ENCODE measurements at places on chromosomes 4 and X. TPM values are rescaled to one million over a fixed set of nuclear protein-coding genes. Genes with fewer than 3 reads are reported as not detected.

DNA sequence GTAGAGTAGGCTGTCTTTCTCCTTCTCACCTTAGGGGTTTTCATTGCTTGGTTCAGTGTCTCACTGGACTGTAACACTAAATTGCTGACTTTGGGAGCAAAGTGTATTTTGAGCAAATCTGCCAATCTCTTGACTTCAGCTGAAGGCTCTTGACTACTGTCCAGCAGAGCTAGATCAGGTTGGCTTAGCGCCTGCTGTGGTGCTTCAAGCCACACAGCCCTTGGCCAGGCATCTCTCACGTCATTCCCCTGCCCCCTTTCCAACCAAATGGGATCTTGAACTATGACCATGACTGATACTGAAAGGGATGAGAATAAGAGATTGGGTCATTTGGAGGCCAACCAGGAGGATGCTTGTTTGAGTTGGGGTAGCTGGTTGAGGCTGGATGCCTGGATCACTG is 4.8 kb downstream of the SLC16A2 start:
- DNase-seq = no peak

- DNase-seq = no peak
These were observed 176.3 kb downstream of the FAM13A start for GRCh38 chr4:88880501-88881226.

DNA sequence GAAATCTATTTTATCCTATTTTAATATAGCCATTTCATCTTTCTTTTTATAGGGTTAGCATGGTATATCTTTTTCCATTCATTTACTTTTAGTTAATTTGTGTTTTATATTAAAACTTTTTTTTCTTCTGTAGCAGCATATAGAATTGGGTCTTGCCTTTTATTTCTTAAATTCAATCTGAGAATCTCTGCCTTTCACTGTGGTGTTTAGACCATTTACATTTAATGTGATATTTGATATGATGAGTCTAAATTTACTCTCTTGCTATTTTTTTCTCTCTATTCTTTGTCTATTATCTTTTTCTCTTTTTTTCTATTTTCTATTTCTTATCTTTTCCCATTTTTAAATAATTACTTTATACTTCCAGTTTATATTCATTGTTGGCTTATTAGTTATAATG is 105.4 kb upstream of the HAND2 start:
- no peak for DNase-seq

The HGFAC gene
- 0.54 TPM for total RNA-seq

The STEEP1 gene
- total RNA-seq = 19.5 TPM

The PAK3 gene
- total RNA-seq = not detected

The SPIN2A gene
- total RNA-seq = 1.0 TPM

- no peak for DNase-seq
These were observed 59.3 kb downstream of the AFM start for GRCh38 chr4:73540826-73541225.

DNA sequence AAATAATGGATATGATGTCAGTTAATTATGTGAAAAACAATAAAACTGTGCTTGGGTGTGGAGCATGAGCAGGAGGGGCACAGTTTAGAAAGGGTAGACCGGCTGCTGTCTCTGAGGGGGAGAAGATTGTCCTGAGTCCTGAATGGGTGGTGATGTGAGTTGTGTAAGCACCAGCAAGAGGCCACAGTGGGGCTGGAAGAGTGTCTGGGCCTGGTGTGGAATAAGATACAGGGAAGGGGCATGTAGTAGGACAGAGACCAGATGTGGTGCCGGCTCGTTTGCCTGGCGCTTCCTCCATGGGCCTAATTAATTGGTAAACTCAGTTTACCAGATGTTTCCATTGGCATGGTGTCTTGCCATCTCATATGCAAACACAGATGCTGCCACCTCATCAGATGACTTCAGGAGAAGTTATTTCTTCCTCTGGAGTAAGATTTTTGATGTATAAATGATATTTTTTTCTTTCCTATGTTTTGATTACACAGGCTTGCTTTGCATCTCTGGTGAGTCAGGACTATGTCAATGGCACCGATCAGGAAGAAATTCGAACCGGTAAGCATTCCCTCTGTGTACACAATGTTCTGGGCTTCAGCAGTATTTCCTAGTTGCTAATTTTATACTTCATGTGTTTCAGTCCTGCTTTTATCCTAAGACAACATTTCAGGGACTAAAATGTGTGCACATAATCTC is 5.1 kb downstream of the MED28 start:
- no peak for DNase-seq

GRCh38 chrX:3142259-3143042 is 101.2 kb downstream of the ARSF start:
- no peak for DNase-seq

DNA sequence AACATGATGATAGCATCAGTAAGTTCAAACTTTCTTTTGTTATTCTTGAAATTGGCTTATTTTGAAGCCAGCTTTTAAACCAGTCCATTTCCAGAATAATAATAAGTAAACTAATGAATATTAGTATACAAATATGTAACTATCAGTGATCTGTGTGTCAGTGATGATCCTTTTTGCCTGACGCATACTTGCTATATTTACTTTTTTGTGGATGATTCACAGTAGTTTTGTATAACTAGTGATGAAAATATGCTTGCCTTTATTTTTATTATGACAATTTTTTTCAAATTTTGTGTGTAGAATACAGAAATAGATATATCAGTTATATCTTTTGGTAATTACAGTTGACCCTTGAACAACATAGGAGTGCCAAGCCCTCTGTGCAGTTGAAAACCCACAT is 49.5 kb downstream of the USP53 start:
- DNase-seq = no peak

GRCh38 chr4:71241501-71242288 is 97.1 kb upstream of the SLC4A4 start:
- DNase-seq = no peak

GRCh38 chr4:5823542-5824211 is 69.2 kb downstream of the CRMP1 start:
- no peak for DNase-seq

The JCHAIN gene
- 223 TPM for total RNA-seq

DNA sequence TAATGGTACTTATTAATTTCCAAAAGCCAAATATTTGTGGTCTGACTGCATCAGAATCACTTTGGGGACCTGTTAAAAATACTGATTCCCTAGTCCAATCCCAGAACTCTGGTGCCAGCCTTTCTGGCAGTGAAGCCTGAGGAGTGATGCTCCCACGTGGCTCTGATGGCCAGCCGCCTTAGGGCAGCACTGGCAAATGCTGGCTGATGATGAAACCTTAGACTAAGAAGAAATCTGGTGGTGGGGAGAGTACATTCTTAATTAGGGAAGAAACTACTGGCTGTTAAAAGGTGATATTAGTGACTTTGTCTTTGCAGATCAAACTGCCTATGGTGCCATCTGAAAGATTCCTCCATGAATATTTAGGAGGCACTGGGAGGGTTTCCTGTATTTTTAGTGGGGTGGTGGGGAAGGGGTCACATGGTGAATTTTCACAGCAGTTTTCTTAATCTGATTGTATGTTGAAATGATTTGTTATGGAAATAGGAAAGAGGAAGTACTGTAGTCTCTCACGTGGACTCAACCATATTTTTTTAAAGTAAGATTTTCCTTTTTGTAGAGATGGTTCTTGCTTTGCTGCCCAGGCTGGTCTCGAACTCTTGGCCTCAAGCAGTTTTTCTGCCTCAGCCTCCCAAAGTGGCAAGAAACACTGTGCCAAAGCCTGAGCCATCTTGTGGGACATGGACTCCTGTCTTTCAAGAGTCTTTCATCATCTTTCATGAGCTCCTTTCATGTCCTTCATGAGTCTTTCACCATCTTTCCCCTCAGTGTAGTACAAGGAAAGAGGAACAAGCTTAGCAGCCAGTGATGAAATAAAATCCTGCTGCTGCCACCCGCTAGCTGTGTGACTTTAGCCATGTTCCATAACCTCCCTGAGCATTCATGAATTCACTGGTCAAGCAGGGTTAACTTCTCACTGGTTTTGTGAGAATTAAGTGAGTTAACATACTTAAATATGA is 90.8 kb downstream of the ZNF330 start:
- DNase-seq = no peak

The MORF4L2 gene
- total RNA-seq = 106 TPM

GRCh38 chr4:8228319-8229250 is 29.5 kb downstream of the SH3TC1 start:
- peak; percentile 77 for DNase-seq

- DNase-seq = peak; percentile 75
These were observed 12.3 kb downstream of the MSL3 start for GRCh38 chrX:11770320-11770719.

DNA sequence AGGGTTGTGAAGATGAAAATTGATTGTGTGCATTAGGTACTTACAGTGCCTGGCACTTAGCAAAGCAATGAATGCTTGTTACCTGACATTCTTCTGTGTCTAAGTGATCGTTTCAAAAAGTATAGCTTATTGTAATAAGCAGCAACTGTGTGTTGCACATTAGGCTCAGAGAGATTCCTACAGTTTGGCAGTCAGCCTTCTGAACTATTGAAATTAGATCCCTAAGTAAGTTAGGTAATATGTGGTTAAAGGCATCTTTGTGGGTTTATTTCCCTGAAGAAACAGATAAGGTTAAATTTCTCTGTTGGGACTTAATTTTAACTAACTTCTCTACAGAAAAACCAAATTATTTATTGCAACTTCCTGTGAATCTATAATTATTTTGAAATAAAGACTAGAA is 93.4 kb downstream of the REPS2 start:
- no peak for DNase-seq

DNA sequence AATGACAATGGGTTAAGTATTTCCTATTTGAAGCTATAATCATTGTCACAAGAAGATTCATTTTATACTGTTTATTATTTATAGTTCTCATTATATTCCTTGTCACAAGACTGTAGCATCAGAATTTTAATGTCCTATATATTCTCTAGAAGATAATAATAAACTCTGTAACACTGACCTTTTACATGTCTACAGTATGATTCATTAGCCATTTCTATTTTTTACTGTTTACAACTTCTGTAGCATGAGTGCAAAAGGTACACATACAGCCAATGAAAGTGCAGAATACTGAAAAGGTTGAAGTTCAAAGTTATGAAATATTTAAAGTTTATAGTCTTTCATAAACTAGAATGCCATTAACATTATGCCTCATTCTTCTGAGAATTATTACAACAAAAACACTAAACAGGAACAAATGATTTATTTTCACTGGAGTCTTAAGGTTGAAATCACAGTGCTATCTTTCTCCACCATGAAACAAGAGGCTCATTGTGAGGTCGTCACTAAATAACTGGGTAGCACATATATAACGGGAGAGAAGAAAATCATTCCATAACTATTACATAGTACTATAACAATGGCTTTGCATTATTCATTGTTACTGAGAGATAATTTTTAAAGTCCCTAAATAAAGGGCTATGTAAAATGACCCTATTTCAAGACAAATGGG is 4.9 kb downstream of the PRR32 start:
- DNase-seq = no peak

- no peak for DNase-seq
These were observed 61.5 kb upstream of the EXOC1L start for GRCh38 chr4:55758066-55758465.

- DNase-seq = no peak
These were observed 392.2 kb upstream of the ZFP42 start for GRCh38 chr4:187603093-187604025.

DNA sequence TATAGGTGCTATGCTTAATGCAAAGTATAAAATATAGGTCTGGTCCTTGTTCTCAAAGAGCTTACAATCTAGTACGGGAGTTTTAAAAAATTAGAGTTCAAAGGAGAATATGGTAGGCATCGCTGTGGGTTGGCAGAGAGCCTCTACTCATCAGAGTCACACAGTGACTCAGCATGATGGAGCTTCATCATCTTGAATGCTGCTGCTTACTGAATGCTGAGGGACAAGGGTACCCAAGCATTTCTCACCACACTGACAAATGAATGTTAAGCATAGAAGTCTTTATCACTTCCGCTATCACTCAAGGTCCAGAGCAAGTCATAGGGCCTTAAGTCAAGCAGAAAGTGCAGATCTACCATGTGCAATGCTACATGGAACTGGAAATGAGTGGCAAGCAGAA is 268.6 kb upstream of the IGFBP7 start:
- DNase-seq = no peak

DNA sequence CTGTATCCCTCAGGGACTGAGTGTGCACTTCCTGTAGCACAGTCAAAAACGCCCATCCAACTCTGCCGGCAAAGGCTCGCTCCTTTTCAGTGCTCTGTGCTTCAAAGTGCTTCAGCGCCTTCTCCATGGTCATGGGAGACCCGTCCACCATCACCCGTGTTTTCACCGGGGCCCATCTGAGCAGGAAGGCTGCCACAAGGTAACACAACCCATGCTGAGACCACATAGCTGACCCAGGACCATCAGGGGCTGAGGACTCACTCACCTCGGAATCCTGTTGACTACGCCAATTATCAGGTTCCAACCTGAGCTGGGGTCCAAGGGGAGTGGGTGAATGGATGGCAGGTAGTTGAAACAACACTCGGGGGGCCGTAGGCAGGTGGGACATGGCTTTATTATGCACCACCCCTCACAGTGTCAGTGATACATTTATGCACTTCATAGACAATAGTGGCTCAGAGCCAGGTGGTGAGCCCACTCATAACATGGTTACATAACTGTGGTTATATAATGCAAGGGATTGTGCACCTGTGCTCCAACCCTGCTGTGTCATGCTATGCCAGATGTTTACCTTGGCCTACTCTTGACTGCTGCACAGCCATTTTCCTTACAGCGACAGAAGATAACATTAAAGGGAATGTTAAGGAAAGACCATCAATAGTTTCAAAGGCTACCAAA is 227.8 kb downstream of the ADGRL3 start:
- DNase-seq = no peak

DNA sequence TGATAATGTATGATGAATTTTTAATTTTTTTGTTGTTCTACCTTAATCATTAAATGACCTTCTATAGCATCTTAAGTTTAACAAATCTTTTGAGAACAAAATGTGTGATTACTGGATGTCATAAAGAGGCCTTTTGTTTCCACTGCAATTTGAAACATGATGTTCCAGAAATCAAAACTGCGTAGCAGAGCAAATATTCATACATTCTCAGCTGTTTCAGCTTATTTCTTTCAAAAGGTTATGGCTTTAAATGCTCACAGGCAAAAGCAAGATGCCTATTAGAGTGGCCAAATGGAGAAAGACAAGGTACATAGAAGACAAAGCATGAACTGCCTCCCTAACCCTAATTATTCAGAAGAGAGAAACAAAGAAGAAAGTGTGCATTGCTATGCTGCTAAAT is 233.0 kb upstream of the SLC7A11 start:
- no peak for DNase-seq

GRCh38 chr4:7379719-7380118 is 55.0 kb downstream of the PSAPL1 start:
- DNase-seq = no peak

The NALF2 gene
- total RNA-seq = 0.50 TPM

The IRS4 gene
- total RNA-seq = not detected

GRCh38 chrX:69107747-69108401 is 57.4 kb downstream of the PJA1 start:
- no peak for DNase-seq

DNA sequence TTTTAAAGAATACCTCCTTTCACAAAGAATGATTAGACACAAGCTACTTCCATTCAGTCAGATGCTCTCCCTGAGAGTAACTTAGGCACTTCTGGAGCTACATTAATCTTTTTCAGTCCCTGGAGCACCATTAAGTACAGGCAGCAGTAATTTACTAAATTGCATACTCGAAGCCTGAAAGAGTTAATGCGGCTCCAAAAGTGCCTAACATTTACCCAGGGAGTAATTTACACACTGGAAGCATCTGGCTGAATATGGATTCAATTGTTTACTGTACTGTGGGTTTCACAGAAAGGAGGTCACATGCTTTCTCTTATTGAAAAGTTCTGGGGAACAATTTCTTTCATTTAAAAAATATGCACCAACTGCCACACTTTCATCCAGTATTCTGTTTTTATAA is 260.8 kb upstream of the TENM3 start:
- DNase-seq = no peak

The VEGFD gene
- total RNA-seq = not detected

Data from naive thymus-derived CD4-positive, alpha-beta T cell (primary cell).